ENCODE measurements at places on chromosomes 3 and 15. TPM values are rescaled to one million over a fixed set of nuclear protein-coding genes. Genes with fewer than 3 reads are reported as not detected.
A peak's percentile ranks its signal among the peaks of the same experiment; 100 is the strongest.

- no peak for DNase-seq
Observed at GRCh38 chr3:150022381-150023238, 51.9 kb upstream of the PFN2 start.

DNA sequence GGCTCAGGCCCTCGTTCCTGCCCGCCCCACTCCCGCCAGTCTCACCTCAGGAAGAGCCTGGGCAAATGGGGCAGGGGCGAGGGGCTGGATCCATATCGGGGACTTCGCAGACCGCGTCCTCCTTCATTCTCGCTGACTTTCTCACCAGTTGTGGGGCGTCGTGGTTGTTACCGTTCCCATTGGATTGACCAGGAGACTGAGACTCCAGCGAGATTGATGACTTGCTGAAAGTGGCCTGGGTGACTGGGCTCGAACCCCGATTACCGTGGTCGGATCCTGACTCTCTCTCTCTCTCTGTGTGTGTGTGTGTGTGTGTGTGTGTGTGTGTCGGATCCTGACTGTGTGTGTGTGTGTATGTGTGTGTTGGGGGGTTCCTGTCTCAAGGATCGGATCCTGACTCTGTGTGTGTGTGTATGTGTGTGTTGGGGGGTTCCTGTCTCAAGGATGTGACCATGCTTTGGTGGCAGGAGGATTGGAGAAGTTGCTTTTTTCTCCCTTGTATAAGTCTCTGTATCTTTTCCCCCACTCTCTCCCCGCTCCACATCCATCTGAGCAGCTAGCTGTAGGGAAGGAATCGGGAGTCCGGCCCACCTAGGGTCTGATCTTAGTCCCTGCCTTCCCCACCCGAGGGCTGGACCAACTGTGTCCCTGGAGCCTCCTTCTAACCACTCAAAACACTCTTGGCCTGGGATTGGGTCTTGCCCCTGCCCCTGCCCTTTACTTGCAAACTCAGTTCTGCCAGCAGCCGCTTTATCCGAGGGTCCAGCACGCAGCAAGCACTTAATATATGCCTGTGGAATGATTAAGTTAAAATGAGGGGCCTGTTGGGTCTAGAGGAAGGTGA lies 603 bp downstream of the PLEKHO2 start:
- DNase-seq = no peak

GRCh38 chr3:182226995-182227394 lies 515.3 kb downstream of the SOX2 start:
- no peak for DNase-seq

GRCh38 chr3:30437171-30437601 lies 169.2 kb upstream of the TGFBR2 start:
- DNase-seq = peak; percentile 20

- DNase-seq = no peak
Observed at GRCh38 chr3:112610121-112610520, 30.8 kb downstream of the CCDC80 start.

DNA sequence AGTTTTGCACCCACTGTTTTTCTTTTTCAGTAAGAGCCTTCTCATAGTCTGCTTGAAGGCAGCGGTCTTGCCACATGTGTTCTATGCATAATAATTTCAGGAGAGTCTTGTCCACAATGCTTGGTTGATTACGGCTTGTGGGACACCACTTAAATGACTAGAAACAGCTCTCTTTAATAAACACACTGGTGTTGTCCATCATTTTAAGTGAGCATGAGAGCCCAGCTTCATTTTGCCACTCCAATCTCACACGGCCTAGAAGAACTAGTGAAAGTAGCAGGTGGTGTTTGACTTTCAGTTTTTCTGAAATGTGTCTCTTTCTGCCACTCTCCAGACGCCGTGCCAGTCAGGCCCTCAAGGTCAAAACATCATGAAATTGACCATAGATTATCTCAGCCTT lies 292.1 kb downstream of the LPP start:
- DNase-seq = no peak

GRCh38 chr15:90641581-90642463 lies 75.3 kb upstream of the BLM start:
- no peak for DNase-seq

GRCh38 chr3:175914785-175915184 lies 1055.7 kb downstream of the NAALADL2 start:
- DNase-seq = no peak

GRCh38 chr15:77856705-77857346 lies 220.7 kb downstream of the TBC1D2B start:
- no peak for DNase-seq

- no peak for DNase-seq
Observed at GRCh38 chr15:77545058-77545457, 87.7 kb downstream of the LINGO1 start.

DNA sequence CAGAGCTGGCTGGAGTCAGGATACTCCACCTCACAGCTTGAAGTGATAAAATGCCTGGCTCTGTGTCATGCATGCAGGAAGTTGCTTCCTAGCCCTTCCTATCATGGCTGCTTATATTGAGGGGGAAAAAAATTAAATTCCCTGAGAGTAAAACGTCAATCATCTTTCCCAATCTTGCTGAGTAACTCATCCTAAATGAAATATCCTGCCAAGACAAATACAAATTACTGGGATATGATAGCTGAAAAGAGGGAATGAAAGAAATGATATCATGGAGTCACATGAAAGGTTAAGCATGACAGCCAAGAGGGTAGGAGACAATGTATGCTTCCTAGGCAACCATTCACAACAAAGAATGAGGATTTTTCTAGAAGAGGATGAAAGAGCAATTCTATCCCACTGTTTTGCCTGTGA lies 110.6 kb downstream of the ABI3BP start:
- DNase-seq = no peak

DNA sequence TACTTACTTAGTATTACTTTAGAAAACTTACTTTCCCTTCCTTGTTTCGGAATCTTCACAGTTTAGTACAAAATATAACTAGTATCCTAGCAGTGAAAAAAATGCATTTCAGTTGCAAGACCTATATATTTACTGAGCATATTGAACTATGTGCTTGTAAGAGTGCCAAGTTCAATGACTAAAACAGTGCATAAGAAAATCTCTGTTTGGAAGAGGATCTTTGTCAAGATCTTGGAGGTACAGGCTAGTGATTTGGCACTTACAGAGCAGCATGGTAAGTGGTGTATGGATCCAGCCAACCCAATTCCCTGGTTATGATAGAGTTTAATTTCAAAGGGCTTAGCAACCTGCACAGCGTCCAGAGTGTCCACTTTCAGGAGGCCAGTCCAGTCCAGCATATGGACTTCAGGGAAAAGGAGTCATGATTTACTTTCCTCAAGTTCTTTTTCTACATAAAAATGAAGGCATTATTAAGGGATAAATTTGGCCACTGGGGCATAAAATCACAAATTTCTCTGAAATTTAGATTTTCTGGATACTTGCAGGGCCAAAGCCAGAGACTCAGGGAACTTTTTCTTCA lies 625.8 kb upstream of the BCHE start:
- no peak for DNase-seq

GRCh38 chr3:174931473-174932353 lies 72.6 kb downstream of the NAALADL2 start:
- DNase-seq = no peak

DNA sequence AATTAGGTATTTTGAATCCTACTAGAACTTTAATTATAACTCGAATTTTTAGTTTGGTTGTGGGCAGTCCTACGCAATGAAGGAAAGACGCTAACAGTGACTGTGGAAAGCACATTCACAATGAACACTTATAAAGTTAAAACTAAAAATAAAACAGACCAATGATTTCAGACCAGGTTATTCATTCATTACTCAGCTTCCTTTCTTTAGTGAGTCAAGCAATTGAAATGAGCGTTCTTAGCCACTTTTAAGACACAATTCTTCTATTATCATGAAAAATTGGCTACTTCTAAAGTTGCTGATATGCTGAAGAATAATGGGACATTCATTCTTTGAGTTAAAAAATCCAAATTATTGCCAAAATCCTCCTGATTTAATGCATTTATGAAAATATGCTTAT lies 66.0 kb upstream of the CMSS1 start:
- DNase-seq = no peak

DNA sequence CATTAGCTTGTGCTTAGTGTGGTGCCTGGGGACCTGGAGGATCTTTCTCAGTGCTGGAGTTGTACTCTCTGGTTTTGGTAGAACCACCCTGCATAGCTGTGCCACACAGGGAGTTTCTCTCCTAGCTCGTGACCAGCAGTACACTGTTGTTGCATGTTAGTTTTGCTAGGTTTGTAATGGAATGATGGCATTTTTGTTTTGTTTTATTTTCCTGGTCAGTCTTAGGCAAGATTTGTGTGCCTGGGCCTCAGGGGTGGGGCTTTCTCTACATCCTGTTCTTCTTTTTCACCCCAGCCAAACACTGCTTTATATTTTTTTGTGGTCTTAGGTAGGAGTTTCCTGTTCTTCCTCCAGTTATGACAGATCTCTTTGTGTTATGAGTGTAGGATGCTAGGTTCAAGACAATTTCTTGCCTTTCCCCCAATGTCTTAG lies 534.5 kb upstream of the KCNMB2 start:
- no peak for DNase-seq

DNA sequence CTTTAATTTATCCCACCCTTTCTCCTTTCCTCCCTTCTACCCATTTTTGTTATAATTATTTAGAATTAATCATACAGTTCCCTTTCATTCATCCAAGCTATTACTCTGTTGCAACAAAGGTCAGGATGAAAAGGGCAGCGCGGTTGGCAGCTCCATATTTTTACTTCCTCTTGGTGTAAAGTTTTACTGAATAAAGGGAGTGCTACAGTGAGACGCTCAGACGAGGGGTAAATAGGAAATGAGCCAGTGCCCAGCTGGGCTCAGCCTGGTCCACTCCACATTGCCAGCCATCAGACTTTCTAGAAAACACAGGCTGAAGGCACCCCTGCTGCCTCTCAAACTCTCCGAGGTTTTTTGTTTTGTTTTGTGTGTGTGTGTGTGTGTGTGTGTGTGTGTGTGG lies 21.9 kb upstream of the ZBTB38 start:
- no peak for DNase-seq

DNA sequence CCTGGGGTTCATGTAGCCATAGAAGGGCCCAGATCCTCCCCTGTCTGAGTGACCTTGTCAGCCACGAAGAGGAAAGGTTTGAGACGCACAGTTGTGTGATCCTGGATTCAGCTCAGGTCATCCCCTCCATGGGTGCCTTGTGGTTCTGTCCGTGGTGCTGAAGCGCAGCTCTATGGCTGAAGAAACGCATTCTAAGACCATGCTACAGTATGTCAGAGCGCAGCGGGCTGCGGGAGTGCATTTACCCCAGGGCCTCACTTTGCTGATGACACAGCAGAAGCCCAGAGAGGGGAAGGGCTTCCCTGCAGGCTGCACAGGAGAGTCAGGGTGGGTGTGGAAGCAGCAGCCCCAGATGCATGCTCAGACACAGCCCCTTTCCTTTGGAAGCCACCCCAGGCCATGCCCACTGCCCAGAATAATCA lies 68.8 kb upstream of the IQSEC1 start:
- peak; percentile 75 for DNase-seq

DNA sequence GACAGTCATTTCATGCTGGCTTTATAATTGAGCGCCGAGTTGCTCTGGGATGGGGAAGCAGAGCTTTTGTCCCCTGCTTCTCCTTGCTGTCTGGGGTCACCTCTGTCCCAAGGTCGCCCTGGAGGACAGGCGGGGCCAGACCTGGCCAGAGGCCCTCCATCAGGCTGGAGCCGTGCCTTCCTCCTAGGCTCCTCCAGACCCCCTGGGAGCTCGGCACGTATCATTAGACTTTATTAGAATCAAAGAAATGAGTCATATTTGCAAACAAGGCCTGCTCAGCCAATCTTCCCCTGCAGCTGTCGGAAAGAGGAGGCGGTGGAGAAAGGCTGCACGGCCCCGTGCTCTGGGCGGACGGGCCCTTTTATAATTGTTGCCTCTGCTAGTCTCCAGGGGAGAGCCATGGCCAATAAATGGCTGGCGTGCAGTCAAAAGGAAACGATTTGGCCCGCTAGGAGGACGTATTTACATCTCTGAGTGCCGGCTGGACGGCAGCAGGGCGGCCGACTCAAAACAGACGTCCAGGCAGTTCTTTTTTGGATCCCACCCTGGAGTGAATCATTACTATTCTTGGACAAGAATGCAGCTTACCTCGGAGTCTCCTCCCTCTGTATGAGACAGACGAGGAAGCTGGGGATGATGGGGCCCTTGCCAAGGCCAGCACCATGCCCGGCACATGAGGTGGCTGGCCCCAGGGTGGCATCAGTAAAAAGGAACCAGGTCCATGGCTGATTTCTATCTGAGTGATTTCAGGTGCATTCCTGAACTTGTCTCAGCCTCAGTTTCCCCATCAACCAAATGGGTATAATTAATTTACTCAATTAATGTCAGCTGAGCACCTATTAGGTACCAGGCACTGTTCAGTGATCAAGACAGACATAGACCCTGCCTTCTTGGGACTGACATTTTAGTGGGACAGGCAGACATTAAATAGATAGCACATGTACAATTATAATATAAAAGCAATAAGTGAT lies 50.6 kb downstream of the SLC6A6 start:
- no peak for DNase-seq

GRCh38 chr15:73504885-73505284 lies 61.9 kb downstream of the REC114 start:
- no peak for DNase-seq

DNA sequence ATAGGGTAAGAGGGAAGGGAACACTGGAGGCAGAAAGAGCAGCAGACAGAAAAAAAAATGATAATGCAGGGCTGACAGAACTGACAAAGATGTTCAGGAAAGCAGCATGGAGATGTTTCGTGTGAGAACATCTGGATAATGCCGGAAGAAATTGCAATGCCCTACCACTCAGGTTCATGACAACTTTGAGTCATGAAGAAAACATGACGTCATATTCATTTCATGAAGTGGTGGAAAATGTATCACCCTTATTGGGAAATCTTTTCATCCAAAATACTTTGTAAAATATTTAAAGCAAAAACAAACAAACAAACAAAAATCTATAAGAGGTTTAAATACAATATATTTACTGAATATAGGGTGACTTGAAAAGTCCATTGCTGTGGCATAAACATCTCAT lies 305.4 kb upstream of the IGF1R start:
- DNase-seq = no peak

ANXA2 gene
- 462 TPM for polyA plus RNA-seq

PSTPIP1 gene
- polyA plus RNA-seq = 1.0 TPM

WDR93 gene
- 2.9 TPM for polyA plus RNA-seq

RNF7 gene
- 112 TPM for polyA plus RNA-seq

COPG1 gene
- 161 TPM for polyA plus RNA-seq

FBXO40 gene
- not detected for polyA plus RNA-seq

ADGRG7 gene
- polyA plus RNA-seq = not detected

Data from renal cortex interstitium (tissue), 15 donors.